ENCODE measurements at places on chromosomes 2 and 18.

DNA sequence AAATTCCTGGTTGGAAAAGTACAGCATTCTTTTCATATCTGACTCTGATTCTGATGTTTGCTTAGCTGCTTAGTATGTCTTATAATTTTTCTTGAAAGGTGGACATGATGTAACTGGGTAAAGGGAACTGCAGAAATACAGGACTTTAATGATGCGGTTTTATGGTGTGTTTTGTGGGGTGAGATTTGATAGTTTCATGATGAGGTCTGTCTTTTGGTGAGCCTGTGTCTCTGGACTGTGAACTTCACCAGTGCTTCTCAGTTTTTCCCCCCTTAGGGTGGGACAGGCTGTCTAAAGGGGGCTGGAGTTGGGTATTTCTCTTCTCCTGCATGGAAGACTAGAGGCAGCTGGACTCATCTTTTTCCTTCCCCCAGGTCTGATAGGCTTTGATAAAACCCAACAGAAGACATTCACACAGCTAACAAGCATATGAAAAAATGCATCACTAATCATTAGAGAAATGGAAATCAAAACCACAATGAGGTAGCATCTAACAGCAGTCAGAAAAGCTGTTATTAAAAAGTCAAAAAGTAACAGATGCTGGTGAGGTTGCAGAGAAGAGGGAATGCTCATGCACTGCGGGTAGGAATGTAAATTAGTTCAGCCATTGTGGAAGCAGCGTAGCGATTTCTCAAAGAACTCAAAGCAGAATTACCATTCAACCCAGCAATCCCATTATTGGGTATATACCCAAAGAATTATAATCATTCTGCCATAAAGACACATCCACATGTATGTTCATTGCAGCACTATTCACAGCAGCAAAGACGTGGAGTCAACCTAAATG lies 77.6 kb downstream of the EPC2 start:
- no peak for DNase-seq

DNA sequence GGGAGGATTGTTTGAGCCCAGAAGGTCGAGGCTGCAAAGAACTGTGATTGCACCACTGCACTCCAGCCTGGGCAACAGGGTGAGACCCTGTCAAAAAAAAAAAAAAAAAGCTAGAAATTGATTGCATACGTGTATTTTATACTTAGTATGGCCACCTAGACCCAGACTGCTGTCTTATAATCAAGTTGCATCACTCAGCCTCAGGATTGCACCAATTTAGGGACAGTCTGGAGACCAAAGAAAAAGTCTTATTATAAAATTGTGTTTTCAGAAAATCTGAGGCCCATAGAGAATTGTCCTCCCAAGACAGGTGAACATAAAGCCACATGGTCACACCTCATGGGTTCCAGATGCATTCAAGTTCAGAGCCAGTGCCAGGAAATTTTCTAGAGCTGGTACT lies 17.1 kb upstream of the PLEKHM3 start:
- DNase-seq: no peak

- no peak for DNase-seq
These were observed 222.3 kb downstream of the IKZF2 start for GRCh38 chr2:212929116-212929515.

GRCh38 chr2:85813211-85813981 lies 59.6 kb downstream of the ATOH8 start:
- DNase-seq: no peak

- DNase-seq: no peak
These were observed 39.5 kb downstream of the ATP9B start for GRCh38 chr18:79108549-79109215.

DNA sequence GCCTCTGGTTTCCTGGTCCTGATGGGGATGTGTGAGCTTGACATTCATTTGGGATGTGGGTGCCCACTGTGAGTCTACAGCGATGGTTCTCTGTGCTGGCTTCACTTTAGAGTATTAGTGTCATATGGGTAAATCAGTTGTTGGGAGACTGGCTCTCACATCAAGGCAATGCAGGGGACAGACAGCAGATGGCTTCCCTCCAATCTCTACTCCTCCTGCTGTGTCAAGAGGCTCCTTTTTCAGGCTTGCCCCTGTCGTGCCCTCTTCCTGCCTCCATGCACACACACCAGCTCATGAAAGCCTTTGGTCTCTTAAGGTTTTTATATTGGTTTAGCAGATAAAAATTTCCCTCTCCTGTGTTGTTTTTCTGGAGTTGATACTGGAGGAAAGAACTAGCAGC lies 315.6 kb downstream of the RDH14 start:
- DNase-seq: no peak

DNA sequence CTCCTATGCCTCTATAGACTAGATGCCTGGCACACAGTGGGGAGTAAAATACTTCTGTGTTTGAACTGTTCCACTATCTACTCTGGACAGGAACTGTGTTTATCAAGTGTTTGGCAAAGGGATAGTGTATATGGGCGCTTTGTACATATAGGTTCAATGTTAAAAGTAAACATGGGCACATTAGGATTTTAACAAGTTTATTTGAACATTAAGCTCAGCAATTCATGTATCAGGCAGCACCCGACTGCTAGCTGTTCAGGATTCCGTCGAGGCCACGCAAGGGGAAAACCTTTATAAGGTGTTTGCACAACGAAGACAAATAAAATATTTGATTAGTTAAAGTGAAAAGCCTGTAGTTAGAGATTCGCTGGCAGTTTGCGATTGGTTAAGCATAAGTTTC lies 43.4 kb upstream of the ROCK2 start:
- DNase-seq: no peak

All from stimulated activated CD4-positive, alpha-beta T cell treated with anti-CD3 and anti-CD28 coated beads, TNF-alpha, amount 100 ng/mL, for 24 hours (primary cell).